ENCODE measurements at places on chromosomes 3 and 15.

GRCh38 chr3:42061713-42062380 lies 29.3 kb upstream of the TRAK1 start:
- no peak for DNase-seq

GRCh38 chr15:27622371-27622770 lies 476.7 kb downstream of the OCA2 start:
- DNase-seq: no peak

DNA sequence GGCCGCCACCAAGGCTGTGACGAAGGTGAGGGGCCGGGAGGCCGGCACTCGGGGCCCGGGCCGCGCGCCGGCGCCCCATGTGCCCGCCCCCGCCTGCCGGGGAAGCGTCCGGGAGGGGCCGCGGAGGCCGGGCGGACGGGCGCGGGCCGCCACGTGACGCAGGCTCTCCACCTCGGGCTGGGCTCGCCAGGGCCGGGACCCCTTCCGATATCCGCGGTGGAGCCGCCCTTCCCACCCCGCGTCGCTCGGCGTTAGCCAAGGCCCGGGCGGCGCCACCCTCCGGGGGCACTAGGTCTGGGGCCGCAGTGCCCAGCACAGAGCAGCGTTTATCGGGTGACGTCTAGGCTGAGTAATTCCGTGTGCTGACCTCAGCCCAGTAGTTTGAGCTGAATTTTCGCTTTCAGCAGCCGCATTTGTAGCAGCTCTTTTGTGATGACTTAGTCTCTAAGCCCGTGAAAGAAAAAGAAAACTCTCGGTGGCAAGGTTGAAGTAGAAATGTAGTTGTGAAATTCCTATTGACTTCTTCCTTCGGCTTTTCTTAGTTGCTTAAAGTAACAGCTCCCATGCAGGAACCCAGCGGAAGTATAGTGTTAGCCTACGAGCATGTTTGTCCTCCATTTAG lies 885 bp downstream of the CDV3 start:
- DNase-seq: peak; percentile 52

- DNase-seq: peak; percentile 50
These were observed at the start of gene DNAJA4 for GRCh38 chr15:78264304-78265136. Gene DNAJA4 (plus strand): TSS chr15:78264562. CDS start chr15:78264764, 202 bp downstream.

DNA sequence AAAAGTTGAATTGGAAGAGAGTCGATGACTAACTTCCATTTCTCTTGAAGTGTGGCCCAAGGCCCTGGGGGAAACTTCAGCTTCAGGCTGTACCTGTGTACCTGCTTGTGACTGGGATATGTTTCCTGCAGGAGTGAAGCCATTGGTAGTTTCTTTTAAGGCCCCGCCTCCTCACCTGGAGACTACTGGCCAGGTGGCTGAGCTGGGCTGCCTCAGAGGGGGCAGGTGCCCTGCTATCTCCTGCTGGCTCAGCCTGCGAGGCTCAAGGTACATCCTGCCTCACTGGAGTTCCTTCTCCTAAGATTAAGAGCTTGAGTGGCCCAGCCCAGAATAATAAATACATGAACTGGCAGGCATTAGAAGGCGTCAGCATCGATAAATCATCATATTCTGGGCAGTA lies 121.6 kb upstream of the ROPN1 start:
- no peak for DNase-seq

- no peak for DNase-seq
These were observed 235.4 kb downstream of the XXYLT1 start for GRCh38 chr3:195035345-195036202.

GRCh38 chr15:66252685-66253417 lies 699 bp downstream of the MEGF11 start:
- no peak for DNase-seq

DNA sequence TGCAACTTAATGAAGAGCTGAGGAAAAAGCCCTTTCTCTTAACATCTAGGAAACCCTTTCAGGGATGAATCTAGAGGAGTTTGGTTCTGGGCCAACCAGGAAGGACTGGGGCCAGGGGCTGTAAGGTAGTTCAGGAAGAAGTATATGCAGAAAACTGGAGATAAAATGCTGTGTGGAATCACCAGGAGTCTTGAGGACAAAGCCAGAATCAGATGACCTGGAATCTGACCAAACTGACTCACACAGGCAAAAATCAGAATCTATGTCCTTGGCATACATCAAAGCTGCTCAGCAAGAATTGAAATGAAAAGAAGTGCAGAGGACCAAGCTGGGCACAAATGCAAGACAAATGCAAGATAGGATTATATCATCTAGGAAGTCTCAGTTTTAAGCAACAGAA lies 59.4 kb upstream of the ATP2C1 start:
- DNase-seq: no peak

DNA sequence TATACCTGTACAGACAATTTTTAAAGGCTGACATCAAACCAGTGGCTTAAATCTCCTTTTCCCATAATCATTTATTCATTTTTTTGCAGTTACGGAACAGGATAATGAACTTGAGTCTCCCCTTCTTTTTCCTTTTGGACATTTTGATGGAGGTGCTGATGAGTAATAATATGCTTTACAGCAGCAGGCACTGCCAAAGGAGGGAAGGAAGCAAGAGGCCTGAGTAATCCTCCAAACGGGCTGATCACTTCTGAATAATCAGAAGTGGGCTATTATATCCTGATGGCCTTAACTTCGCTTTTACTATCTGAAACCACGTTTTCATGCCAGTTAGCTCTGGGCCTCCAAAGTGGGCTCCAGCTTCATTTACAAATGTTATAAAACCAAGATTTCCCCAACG lies 527.2 kb downstream of the FOXP1 start:
- DNase-seq: no peak

GRCh38 chr3:61885414-61885813 lies 324.0 kb downstream of the PTPRG start:
- no peak for DNase-seq

DNA sequence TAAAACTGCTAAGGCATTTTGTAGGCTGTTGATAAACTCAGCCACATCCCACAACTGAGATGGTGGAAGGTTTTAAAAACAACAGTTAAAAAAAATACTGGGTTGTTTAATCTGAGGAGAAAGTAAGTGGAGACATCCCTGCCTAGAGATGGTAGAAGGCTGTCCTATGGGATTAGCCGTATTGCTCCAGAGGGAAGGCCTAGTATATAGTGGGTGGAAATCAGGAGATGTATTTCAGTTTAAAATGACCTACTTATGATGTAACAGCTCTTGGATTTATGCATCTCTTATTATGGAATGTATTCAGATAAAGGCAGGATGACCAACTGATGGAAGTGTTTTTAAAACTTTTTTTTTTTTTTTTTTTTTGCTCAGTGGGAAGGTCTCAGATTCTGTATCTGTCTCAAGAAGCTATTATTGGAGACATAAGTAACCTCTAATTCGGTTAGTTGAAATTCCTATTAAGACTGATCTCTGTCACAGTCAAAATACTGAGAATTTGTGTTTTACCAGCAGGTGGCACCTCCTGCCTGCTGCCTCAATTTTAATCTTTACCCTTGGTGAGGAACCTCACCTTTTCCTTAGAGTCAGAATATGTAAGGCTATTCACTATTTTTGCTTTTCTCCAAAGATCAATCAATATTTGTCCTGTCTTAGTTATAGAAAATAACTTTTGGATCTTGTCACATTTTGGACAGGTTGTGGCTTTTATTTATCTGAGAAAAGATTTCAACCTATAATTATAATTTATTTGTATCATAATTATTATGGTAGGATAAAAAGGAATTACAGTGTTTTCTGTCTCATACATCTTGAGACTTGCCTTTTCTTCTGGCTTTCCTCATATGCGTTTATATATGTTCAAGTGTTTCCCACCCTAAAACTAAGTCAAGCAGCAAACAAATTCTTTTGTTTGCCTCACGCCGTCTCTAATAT lies 63.0 kb downstream of the VPS8 start:
- DNase-seq: no peak

GRCh38 chr3:58568572-58569286 lies 8.5 kb downstream of the FAM107A start:
- peak; percentile 53 for DNase-seq

- DNase-seq: no peak
These were observed 66.3 kb downstream of the TPRG1 start for GRCh38 chr3:189238071-189238470.

DNA sequence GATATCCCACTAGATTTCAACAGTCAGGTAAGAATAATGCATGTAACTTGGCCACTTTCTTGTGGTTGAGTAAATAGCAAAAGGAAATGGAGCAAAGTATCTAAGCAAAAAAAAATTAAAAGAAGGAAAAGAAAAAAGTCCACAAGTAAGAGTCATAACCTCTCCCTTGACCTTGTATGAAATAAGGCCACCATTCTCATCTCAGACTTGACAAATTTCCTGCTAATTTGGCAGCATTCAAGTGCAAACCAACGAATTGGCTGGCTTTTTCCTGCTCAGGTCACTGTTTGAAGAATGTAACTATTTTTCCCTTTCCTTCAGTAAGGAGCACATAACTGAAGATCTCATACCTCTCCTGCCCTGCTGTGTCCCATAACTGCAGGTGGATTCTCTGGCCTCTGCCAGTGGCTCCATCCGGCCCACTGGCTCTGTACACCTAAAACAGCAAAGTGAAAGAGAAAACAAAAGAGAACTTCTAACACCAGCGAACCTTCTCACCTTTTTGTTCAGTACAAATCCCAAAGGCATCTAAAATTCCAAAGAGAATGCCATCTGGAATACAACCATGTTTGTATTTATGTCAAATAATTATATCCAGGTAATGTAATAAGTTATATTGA lies 33.4 kb upstream of the RSL24D1 start:
- DNase-seq: no peak

DNA sequence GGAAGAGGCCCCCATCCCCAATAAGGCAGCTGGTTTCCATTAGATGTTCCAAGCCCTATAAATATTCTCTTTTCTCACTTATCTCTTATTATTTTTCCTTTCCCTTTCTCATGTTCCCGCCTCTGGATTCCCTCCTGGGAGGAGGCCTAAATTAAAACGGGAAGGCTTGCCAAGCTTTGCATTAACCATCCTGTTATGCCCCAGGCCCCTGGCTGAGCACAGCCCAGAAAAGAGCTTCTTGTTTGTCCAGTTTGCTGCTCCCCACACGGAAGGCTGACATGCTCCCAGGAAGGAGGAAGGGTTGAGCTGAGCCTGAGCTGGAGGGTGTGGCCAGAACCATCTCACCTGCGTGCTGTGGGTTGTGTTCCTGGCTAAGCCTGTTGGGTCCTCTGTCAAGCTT lies 63.1 kb upstream of the BOC start:
- DNase-seq: no peak

DNA sequence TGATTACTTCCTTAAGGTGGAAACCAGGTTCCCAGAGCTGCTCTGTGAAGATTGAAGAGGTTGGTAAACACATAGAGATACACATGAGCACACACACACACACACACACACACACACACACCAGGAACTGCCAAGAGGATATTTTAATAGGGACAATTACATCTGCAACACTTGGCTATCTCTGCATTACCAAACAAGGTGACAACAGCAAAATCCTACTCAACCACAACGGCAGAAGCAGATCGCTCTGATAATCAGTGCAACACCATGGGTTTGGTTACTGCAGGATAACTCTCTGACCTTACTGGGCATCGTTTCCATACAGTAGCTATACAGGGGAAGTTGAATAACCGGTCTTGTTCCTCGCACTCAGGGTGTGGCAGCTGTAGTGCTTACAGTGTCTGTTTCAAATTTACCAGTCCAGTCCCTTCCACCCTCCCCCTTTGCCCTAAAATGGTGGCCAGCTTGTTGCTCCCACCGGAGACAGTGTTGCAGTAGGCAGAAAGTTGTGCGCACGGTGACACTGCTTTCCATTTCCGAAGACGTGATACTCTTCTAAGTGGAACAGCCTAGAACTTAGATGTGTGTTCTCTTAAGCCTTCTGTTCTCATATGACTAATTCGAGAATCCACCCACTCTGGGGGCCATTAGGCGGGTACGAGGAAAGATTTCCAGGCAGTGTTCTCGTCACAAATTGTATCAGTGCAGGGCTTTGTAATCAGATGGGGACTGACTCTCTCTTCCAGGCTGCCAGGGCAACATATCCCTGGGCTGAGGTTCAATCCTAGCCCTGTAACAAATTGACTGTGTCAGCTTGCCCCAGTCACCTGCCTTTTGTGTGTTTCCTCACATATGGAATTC lies 176.2 kb downstream of the P3H2 start:
- DNase-seq: no peak

GRCh38 chr15:95880630-95881029 lies 449.9 kb upstream of the NR2F2 start:
- no peak for DNase-seq

DNA sequence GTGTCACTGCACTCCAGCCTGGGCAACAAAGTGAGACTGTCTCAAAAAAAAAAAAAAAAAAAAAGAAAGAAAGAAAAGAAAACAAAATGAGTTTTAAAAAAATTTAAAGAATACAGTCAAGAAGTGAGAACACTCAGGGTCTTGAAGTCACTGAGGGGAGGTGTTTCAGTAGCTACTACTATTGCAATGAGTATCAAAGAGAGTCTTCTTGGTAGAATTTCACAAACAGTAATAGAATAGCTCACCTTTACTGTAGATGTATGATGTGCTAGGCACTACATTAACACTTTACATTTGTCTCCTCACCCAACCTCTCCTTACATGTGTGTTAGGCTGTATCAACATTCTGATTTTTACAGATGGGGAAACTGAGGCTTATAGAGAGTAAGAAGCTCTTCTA lies 43.9 kb downstream of the EOMES start:
- no peak for DNase-seq

DNA sequence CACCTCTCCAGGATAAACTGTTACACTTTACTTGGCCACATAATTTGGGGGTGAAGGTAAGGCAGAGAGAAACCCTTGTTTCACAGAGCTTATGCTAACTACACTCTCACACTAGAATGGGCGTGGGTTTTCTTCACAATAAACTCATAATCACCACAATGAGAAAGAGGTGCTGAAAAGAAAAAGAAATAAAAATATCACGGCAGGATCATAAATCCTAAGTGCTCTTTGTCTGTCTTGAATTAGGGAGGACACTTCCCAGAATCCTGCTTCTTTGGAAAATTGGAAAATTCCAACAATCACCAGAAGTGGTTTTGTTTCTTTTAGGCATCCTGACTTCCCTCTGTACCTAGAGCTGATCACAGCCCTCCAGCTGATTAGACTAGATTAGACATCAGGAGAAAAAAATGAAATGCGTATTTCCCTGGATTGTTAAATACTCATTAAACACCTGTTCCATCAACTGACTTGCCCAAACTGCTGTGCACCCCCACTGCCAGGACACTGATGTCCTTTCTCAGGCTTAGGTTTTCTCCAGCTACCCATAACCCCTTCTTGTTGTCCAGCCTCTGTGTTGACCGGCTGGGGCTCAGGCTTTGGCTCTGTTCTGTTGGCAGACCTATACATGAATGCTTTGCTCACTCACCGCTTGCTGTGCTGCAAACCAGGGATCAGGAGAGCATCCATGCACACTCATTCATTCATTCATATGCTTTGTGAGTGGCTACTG lies 41.6 kb upstream of the ACKR4 start:
- no peak for DNase-seq

DNA sequence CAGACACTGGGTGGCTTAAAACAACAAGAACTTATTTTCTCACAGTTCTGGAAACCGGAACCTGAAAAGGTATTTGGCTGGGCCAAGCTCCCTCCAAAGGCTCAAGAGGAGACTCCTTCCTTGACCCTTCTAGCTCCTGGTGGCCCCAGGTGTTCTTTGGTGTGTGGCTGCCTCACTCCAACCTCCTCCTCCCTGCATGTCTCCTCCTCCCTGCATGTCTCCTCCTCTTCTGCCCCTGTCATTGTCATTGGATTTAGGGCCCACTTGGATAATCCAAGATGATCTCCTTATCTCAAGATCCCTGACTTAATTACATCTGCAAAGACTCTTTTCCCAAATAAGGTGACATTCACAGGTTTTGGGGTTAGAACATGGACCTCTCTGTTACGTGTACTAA lies 69.8 kb upstream of the MFGE8 start:
- no peak for DNase-seq

Measured in activated effector memory CD4-positive, alpha-beta T cell treated with Interleukin-2 at 50 U/mL for 16 hours (primary cell).